ENCODE measurements at places on chromosomes 16 and 17.

- DNase-seq: no peak
These were observed 17.7 kb downstream of the C16orf82 start for GRCh38 chr16:27084307-27085028.

DNA sequence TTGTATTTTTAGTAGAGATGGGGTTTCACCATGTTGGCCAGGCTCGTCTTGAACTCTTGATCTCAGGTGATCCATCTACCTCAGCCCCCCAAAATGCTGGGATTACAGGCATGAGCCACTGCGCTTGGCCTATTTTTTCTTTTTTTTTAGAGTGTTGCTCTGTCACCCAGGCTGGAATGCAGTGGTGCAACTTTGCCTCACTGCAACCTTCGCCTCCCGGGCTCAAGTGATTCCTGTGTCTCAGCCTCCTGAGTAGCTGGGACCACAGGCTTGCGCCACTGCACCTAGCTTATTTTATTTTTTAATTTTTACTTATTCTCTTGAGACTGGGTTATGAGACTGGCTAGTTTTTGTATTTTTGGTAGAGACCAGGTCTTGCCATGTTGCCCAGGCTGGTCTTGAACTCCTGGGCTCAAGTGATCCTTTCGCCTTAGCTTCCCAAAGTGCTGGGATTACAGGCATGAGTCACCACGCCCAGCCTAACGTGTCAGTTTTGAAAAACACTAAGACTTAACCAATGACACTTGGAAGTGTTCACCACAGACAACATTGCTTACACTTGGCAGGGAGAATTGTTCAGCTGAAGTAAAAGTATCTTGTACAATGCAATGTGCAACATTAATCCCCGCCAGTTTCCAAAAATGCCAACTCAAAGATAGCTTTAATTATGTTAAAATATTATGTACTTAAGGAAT lies 26.9 kb downstream of the ATAD5 start:
- DNase-seq: no peak

DNA sequence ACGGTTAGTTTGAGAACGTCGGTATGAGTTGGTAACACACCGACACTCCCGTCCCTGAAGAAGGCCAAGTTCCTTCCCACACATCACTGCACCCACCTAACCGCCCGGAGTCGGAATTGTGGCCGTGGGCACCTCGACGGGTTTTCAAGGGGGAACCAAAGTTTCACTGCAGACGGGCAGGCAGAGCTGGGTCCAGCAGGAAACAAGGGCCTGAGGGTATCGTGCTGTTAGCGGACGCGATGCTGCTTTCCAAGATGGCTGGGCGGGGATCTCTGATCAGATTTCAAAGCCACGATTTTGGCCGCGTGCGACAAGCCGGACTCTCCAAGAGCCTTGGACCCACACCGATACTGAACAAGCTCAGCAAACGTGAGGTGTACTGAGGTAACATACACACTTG lies 82.3 kb upstream of the DOC2B start:
- no peak for DNase-seq

DNA sequence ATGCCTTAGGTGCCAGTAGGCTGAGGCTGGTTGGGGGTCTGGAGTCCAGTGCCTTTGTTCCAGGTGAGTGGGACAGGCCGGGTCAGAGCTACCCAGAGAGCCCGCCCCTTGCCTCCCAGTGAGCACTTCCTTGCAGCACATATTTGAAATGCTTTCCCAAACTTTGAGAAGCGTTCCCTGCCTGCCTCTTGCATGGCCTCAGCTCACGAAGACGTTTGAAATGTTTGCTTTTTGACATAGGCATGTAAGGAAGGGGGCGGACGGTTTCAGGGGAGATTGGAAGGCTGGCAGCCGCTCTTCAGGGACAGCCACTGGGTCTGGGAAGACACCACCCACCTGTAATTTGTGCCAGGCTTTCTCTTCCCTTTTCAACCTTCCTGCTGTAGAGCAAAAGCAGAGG lies 5.1 kb upstream of the FOXL1 start:
- DNase-seq: no peak

DNA sequence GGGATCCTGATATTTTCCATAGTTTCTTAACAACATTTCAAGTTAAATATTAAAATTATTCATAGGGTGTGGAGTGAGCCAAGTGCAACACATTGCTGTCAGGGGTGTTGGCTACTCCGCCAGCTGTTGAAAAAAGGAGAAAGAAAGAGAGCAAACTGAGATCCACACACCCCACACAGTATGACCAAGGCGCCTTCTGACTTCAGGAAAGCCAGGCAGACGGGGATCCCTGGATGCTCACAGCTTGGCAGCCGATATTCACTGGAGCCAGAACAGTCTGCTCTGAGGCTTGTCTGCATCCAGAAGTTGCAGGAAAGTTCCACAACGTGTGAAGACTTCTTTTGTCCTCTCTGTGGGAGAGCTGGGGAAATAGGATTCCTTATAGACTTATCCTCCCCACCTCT lies 9.3 kb downstream of the CHD9NB start:
- DNase-seq: no peak

- no peak for DNase-seq
These were observed 32.9 kb downstream of the TK2 start for GRCh38 chr16:66516808-66517585.

DNA sequence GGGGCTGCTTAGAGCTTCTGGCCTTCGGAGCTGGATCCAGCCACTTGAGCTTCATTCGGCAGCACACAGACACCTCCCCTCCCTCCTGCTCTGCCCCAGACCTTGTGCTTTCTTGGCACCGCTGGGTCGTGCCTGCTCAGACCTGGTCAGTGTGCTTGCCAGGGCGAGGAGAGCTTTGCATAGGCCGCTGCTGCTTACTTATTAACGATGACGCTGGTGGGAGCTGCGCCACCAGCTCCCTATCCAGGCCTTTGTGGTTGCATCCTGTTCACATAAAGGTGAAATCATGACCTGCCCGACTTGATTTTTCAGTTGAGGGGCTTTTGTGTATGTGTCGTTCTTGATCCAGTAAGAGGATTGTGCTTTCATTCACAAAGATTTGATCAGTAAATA lies 101.1 kb downstream of the MSI2 start:
- no peak for DNase-seq

- DNase-seq: no peak
These were observed 68.1 kb upstream of the LGALS9 start for GRCh38 chr17:27562777-27563455.

DNA sequence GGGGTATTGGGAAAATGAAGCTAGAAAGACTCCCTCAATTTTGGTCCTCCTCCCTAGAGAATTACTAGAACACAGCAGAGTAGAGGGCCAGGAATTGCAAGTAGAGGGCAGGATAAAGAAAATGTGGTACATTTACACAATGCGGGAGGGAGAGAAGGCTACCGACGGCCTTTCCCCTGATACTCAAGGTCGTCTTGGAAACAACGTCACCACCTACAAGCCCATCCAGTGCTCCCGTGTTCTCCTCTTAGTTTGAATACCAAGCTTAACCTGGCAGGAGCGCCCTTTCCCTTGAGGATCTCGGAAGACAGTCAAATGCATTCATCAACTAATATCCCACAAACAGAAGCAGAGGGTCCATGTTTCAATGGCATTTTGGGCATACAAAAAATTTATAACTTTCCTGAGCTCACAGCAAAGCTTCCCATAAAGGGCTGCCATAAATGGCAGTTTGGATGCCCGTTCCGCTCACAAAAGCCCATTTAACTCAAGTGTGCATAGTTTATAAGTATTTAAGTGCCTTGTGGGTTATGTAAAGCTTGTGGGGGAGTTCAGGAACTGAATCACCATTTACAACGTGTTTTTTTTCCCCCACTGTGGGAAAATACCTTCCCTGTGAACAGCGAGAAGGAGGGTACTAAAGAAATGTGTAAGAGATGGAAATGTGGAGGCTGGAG lies 414.6 kb downstream of the SLC39A11 start:
- no peak for DNase-seq

DNA sequence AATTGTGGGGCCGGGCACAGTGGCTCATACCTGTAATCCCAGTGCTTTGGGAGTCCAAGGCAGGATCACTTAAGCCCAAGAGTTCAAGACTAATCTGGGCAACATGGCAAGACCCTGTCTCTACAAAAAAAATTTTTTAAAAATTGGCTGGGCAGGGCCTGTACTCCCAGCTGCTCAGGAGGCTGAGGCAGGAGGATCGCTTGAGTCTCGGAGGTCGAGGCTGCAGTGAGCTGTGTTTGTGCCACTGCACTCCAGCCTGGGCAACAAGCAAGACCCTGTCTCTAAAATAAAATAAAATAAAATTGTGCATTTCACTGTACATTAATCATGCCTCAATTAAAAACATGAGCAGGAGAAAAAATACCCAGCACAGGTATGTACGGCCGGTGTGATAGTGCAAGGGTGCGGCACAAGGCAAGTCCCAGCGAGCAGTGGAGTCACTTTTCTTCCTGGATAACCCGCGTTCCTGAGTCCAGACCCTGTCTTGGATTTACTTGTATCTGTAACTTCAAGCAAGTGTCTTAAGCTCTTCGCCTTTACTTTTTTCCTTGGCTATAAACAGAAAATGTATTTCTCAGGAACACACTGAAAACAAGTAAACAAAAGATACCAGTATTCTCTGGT lies 11.4 kb downstream of the ZDHHC7 start:
- DNase-seq: no peak

GRCh38 chr17:43456661-43457361 lies 27.0 kb upstream of the DHX8 start:
- peak; percentile 63 for DNase-seq

DNA sequence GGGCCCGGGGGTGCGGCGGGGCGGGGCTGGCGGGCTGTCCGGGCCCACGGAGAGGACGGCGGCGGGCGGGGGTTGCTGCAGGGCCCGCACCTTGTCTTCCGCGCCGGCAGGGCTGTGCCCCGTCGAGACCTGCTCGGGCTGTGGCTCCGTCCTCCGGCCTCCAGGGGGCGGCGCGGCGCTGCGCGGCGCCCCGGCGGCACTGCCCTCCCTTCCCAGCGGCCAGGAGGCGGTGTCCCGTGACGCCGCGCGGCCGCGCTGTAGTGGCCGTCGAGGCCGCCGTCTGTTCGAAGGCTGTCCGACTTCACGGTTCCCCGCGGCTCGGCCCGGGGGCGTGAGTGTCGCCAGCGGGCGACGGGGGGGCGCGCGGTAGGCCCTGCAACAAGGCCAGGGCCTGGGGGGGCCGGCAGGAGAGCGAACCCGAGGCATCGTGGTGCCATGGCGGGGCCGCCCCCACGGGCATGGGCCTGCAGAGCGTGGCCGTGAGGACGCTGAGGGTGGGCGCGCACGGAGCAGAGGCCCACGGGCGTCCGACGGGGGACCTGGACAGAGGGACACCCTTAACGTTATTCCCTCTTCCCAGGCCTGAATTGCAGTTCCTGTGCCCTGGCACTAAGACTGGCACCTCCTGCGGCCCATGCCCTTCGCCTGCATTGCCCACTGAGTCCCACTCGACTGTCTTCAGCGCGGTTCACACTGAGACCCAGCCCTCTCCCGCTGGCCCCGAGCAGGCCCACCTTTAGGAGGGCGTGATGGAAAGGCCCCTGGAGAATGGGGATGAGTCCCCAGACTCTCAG lies at the start of gene PLEKHG4:
Gene PLEKHG4 (plus strand): TSS at position 237 of the 794 bp plus-strand sequence. CDS start 513 bp downstream, at position 750.
- peak; percentile 69 for DNase-seq

DNA sequence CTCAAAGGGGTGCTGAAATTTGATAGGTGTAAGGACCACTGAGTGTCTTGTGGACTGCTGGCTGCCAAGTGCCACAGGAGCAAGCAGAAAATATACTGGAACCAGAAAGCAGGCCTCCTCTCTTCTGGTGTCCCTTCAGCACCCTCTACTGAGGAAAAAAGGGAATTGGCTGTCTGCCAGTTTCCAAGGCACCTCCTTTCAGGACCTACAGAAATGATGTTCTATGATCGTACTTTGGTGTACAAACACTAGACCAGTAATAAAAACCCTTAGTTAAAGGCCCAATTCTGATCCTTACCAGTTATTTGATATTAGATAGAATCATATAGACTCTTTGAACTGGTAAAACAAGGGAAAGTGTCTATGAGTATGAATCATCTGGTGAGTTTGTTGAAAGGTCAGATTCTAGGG lies 35.8 kb upstream of the BCAS3 start:
- peak; percentile 59 for DNase-seq

- no peak for DNase-seq
These were observed 19.8 kb upstream of the CMIP start for GRCh38 chr16:81424771-81425170.

DNA sequence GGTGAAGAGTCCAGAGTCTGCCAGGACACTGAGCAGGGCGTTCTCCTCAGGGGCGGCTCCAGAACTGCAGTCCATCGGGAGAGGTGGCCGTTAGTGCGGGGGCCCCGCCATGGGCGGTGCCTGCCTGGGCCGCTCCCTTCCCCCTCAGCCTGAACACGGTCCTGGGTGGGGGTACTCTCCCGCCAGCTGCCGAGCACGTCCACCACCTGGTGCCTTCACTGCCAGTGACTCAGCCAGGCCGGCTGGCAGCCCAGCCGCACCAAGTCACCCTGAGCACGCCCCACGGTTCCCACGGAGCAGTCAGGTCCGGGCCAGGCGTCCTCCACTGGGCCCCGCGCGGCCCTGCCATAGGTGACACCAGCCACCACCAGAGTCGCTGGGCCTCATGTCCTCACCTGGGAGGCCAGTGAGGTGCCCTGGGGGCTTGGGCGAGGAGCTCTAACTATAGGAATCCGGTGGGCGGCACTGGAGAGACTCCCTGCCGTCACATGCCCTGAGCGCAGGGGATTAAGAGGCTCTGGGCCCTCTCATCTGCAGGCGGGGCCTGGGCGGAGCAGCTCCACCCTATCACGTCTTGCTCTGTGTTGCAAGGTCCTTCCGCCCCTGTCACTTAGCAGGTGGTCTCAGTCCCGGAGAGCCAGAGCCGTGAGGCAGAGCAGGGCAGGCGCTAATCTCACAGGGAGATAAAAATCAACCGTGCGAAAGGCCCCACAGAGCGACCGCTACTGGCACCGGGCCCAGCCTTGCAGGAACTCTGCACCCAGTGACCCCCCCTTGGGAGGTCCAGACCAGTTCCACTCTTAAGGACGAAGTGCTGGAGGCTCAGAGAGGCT lies 14.3 kb downstream of the PIEZO1 start:
- DNase-seq: no peak

DNA sequence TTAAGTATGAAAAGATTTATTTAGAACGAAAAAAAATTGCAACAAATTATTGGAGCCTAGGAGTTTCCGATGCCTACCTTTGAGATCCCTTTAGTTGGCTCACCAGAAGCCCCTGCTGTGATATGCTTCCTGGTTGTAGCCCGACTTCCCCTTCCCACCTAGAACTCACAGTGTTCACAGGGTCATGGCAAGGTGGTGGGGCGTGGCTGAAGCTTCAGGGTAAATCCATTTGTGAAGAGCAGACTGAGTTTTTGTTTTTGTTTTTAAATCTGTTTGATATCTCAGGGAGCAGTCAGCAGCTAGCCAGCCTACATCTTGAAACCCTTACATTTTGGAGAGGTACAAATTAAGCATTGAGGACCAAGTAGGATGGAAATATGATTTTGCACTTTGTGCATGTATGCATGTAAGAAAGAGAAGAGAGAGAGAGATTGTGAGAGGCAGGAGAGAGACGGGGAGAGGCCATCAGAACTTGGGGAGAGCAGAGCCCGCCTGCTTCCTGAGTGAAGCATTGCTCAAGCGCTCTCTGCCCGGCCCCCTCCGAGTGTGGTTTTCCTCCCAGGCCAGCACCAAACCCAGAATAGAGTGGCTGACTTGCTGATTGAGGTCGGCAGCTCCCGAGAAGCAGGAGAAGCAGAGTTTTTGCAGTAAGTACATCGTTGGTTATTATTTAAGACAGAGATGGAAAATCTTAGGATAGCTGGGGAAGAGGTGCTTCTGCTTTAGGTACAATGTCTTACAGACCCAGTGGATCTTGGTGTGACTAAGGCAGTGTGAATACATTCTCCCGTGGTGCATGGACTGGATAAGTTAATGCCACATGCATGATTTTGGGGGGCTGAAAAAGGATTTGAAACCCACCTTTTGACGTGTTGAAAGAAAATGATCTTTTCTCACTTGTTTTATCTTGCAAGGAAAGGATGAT lies 64.2 kb downstream of the SPECC1 start:
- DNase-seq: peak; percentile 43

GRCh38 chr17:17556671-17557070 lies 34.8 kb downstream of the PEMT start:
- no peak for DNase-seq

Data from Jurkat, Clone E6-1 (cell line).